ENCODE measurements at places on chromosomes 2 and 18. TPM values are rescaled to one million over a fixed set of nuclear protein-coding genes. Genes with fewer than 3 reads are reported as not detected.
A peak's percentile ranks its signal among the peaks of the same experiment; 100 is the strongest.

HOXD1 gene
- 10.4 TPM for total RNA-seq

RAX gene
- not detected for total RNA-seq

HDLBP gene
- 569 TPM for total RNA-seq

IGFBP5 gene
- total RNA-seq, result not detected

ALPP gene
- not detected for total RNA-seq

- no peaks in the 10 kb centered on the region for H3K36me3 ChIP-seq
- H3K4me3 ChIP-seq, result peak overlapping the region; percentile 59
- peaks cover 51% of the 10 kb centered on the region for H3K4me1 ChIP-seq
- no peaks in the 10 kb centered on the region for H3K27me3 ChIP-seq
- peak overlapping the region; percentile 87 for H3K27ac ChIP-seq
Measured at GRCh38 chr18:71047882-71048281, 759.0 kb downstream of the SOCS6 start.

DNA sequence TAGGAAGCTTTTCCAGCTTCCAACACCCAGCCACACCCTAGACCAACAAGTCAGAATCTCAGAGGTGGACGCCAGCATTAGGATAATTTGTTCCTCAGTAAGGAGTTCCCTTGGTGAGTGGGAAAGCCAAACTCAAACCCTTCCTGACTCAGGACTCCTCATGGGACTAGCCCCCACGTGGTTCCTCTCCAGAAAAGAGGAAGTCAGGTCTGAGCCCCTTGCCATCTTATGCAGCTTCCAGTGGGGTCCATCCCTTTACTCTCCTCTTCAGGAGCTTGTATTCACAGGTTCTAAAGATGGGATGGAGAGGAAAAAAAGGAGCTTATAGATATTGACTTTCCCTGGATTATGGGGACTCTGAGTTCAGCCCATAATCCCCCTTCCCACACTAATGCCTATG is 14.8 kb upstream of the NOTO start:
- no peak for DNase-seq
- H3K36me3 ChIP-seq, result no peaks in the 10 kb centered on the region
- peaks cover 35% of the 10 kb centered on the region for H3K27me3 ChIP-seq
- H3K4me3 ChIP-seq, result no peak overlapping the region

- no peaks in the 10 kb centered on the region for H3K27me3 ChIP-seq
- peak overlapping the region; percentile 57 for H3K27ac ChIP-seq
- H3K4me3 ChIP-seq, result no peak overlapping the region
Measured at GRCh38 chr2:223735659-223736244, 101.6 kb downstream of the AP1S3 start.

DNA sequence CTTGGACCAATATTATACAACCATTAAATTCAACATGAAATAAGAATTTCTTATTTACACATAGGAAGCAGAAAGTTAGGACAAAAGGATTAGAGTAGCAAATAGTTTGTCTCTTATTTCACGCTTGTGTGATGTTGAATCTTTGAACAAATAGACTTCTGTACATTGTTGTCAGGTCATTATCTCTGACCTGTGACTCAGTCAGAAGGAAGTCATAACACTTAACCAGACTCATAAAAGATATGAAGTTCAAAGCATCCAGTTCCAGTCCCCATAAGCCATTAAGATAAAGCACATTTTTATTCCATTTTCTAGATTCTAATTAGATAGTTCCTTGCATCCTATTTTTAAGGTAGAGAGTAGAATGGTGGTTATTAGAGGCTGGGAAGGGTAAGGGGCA is 130.8 kb downstream of the UPP2 start:
- DNase-seq, result peak; percentile 55
- H3K4me1 ChIP-seq, result peaks cover 2% of the 10 kb centered on the region
- peaks cover 23% of the 10 kb centered on the region for H3K27me3 ChIP-seq

- DNase-seq, result no peak
- no peak overlapping the region for H3K27ac ChIP-seq
- no peaks in the 10 kb centered on the region for H3K4me1 ChIP-seq
- peaks cover 1% of the 10 kb centered on the region for H3K27me3 ChIP-seq
- H3K4me3 ChIP-seq, result no peak overlapping the region
Measured at GRCh38 chr18:27780061-27780745, 396.7 kb downstream of the CDH2 start.

DNA sequence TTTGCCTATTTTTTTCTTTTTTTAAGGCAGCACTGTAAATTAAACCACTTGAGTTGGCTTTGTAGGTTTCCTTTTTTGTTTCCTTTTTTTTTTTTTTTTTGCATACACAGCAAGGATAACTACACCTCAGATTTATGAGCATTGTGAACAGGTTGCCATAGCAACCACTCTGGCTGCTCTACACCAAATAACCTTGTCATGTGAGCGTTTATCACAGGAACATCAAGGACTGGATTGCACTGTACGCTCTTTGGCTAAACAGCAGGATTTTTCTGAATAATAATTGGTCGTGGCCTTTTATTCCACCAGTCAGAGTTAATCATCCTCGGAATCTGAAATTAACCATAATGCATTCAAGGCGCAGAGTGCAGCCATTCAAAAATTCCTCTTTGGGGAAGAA is 199.1 kb upstream of the SLC14A2 start:
- no peaks in the 10 kb centered on the region for H3K36me3 ChIP-seq
- no peaks in the 10 kb centered on the region for H3K4me1 ChIP-seq
- no peaks in the 10 kb centered on the region for H3K27me3 ChIP-seq
- no peak overlapping the region for H3K4me3 ChIP-seq
- no peak overlapping the region for H3K27ac ChIP-seq

DNA sequence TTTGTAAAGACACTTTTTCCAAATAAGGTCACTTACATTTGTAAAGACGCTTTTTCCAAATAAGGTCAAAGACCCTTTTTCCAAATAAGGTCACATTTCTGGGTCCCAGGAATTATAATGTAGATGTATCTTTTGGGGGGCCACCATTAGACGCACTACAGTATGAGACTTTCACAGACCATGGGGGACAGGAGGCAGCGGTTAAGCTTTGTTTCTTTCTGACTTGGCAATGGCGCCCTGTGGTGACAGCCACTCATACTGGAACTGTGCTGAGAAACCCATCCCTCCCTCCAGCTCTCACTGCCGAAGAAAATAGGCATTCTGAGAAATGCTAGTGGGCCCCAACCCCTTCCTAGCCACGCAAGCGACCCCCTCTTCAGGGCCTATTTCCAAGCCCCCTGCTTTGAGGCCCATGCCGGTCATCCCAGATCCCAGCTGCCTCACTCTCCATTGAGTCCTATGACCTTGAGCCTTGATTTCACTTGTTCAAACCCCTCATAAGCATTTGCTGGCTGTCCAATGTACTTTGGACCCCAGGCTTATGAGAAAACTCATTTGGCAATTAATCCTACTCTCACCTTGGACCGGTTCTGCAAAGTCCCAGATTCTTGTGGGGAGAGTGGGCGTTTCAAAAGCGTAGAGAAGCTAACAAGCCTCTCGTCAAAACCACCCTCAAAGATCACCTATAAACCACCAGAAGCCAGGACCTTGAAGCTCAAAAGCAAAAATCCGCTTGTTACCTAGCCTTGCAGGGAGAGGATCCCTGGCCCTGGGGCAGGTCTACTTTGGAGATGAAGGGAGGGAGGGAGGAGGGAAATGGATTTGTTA is 11.3 kb upstream of the SPATA3 start:
- H3K4me1 ChIP-seq, result peaks cover 4% of the 10 kb centered on the region
- no peak for DNase-seq
- no peaks in the 10 kb centered on the region for H3K36me3 ChIP-seq
- no peak overlapping the region for H3K4me3 ChIP-seq

DNA sequence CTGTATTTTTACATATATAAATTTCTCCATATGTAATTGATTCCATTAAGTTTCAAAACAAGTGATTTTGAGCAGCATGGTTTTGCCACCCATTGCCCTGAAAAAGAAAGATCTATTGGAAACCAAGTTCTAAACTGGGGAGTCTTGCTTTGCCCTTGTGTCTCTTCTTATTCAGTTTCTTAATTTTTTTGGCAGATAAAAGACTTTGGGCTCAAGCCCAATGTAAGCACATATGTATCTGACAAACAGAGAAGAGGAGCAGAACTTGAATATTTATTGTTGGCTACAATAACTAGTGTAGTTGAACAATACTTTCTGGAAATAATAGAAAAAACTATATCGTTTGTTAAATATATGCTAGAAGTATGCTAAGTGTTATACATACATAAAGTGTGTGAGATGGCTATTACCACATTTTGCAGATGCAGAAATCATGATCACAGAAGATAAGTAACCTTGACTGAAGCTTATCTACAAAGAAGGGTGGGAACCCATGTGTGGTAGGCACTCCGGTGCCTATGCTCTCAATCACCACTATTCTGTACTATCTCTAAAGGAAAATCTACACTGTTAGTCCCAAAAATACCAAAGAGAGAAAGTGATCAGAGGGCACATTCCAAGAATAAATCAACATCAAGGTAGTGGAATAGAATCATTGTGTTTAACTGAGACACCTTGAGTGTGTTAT is 109.1 kb downstream of the PLA2R1 start:
- H3K27ac ChIP-seq, result no peak overlapping the region
- H3K27me3 ChIP-seq, result no peaks in the 10 kb centered on the region
- H3K4me3 ChIP-seq, result no peak overlapping the region
- no peak for DNase-seq
- peaks cover 2% of the 10 kb centered on the region for H3K36me3 ChIP-seq

DNA sequence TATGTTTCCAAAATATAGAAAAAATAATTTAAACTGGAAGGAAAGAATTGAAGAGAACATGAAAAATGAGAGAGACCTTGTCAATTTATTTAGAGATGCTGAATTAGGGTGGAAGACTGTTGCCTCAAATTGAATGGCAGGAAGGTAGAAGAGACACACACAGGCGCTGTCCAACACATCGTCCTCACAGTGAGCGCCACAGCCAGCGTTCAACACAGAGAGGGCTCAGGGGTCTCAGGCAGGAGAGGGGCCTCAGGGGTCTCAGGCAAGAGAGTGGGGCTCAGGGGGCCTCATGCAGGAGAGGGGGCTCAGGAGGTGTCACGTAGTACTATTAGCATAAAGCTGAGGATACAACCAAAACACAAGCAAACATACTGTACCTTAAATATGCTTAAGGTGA is 65.7 kb downstream of the TMEM18 start:
- no peak for DNase-seq
- H3K27ac ChIP-seq, result no peak overlapping the region
- H3K4me3 ChIP-seq, result no peak overlapping the region
- no peaks in the 10 kb centered on the region for H3K4me1 ChIP-seq
- H3K27me3 ChIP-seq, result no peaks in the 10 kb centered on the region

DNA sequence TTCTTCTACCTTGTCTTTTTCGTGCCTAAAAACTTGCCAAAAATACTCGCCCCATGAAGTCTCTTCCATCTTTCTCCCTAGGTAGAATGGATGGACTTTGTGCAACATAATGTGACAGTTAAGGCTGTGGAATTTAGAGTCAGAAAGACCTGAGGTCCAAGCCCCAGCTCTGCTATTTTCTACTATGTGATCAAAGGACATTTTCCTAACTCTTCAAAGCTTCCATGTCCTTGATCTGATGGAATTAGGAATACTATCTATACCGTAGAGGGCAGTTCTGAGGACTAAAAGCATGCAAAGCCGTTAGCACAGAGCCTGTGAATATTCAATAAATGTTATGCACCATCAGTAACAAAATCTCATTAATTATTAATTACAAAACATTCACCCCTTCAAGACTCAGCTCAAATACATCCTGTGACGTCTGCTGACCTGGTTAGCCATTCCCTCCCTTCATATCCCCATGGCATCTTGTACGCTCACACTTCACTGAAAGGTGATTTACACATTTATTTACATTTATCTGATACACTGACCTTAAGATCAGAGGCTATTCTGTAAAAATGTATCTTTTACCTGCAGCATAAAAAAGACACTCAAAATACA is 15.1 kb downstream of the IWS1 start:
- no peak overlapping the region for H3K4me3 ChIP-seq
- H3K4me1 ChIP-seq, result peaks cover 40% of the 10 kb centered on the region
- H3K27ac ChIP-seq, result no peak overlapping the region
- H3K36me3 ChIP-seq, result peaks cover 3% of the 10 kb centered on the region
- H3K27me3 ChIP-seq, result no peaks in the 10 kb centered on the region

- no peak overlapping the region for H3K27ac ChIP-seq
- H3K4me3 ChIP-seq, result no peak overlapping the region
- no peaks in the 10 kb centered on the region for H3K4me1 ChIP-seq
- no peaks in the 10 kb centered on the region for H3K27me3 ChIP-seq
- H3K36me3 ChIP-seq, result no peaks in the 10 kb centered on the region
- DNase-seq, result no peak
Measured at GRCh38 chr18:58379443-58379842, 249.4 kb downstream of the ALPK2 start.

- H3K4me1 ChIP-seq, result peaks cover 28% of the 10 kb centered on the region
- H3K27me3 ChIP-seq, result no peaks in the 10 kb centered on the region
- DNase-seq, result no peak
- H3K27ac ChIP-seq, result no peak overlapping the region
- no peak overlapping the region for H3K4me3 ChIP-seq
Measured at GRCh38 chr2:170500770-170501169, 214.4 kb upstream of the SP5 start.

- H3K36me3 ChIP-seq, result no peaks in the 10 kb centered on the region
- H3K4me1 ChIP-seq, result peaks cover 6% of the 10 kb centered on the region
- no peaks in the 10 kb centered on the region for H3K27me3 ChIP-seq
- DNase-seq, result no peak
- H3K27ac ChIP-seq, result no peak overlapping the region
Measured at GRCh38 chr2:73972846-73973245, 11.9 kb upstream of the TET3 start.

DNA sequence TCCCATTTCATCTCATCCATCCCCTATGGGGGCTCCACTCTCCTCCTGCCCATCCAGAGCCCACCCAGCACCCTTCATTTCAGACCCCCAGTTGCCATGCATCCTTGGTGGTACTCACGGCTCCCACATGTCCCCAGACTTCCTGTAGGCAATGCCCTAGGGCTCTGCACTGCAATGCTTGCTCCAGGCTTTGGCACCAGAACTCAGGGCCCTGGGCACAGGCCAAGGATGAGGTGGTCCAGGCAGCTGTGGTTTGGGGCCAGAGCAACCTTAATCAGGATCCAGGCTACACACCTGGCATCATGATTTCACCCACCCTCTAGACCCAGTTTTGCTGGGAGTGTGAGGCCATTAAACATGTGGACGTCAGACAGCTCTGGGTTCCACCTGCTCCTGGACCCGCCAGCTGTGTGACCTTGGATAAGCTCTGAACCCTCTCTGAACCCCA is 414 bp downstream of the SFTPB start:
- DNase-seq, result no peak
- peaks cover 8% of the 10 kb centered on the region for H3K4me1 ChIP-seq
- H3K36me3 ChIP-seq, result no peaks in the 10 kb centered on the region

DNA sequence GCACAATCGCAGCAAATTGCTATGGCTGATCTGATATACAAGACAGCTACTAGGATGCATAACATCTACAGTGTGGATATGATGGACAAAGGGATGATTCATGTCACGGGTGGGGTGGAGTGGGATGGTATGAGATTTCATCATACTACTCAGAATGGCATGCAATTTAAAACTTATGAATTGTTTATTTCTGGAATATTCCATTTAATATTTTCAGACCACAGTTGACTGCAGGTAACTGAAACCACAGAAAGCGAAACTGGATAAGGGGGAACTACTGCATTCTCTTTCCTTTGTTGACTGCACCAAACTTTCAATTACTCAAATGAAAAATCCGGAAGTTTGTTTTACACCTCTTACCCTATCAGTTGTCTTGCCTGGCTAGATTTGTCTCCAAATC is 94.4 kb upstream of the NEUROD1 start:
- DNase-seq, result no peak
- peaks cover 30% of the 10 kb centered on the region for H3K4me1 ChIP-seq
- H3K27ac ChIP-seq, result no peak overlapping the region
- no peak overlapping the region for H3K4me3 ChIP-seq
- H3K36me3 ChIP-seq, result no peaks in the 10 kb centered on the region
